ENCODE measurements at places on chromosomes 1 and 21. TPM values are rescaled to one million over a fixed set of nuclear protein-coding genes. Genes with fewer than 3 reads are reported as not detected.

DNA sequence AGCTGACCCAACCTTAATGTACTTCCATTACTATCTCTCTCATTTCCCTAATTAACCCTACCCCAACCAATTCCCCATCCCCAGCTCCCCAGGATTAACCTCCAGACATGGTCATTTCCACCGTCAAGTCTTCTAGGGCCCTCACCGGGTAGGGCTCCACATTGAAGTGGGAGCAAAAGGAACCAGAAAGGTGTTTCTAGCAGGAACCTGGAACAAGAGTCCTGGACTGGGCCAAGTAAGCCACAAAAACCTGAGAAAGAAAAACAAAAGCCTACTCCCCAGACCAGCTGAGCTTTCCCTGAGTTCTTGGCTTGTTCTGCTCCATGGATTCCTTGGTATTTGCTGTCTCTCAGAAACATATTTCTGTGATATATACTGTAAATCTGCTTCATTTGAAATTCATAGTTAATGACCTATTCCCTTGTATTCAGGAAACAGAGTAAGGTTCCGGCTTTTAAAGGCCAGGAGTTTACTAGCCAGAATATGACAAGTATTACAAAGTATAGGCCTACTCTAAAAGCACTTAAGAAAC lies 58.4 kb downstream of the SYF2 start:
- DNase-seq: no peak

DNA sequence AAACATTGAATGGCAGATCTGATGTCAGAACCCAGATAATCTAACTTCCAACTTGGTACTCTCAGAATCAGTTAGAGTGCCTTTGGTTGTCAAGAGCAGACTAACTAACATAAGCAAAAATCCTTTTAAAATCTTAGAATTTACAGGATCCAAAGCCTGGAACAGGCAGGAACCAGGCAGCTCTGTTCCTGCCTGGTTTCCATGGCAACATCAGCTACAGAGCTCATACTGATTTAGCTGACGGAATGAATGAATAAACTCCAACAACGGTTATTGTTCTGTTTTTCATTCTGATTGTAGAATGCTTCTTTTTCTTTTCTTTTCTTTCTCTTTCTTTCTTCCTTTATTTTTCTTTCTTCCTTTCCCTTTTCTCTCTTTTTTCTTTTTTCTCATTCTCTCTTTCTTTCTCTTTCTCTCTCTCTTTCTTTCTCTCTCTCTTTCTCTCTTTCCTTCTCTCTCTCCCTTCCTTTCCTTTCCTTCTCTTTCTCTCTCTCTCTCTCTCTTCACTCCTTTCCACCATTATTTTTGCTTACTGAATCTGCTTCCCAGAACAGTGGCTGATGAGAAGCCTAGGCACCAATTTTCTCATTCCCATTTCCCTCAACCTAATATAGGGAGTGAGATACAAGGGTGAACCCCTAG lies 121.6 kb downstream of the RGS7 start:
- DNase-seq: no peak

- no peak for DNase-seq
Measured at GRCh38 chr1:11701551-11701961, 10.0 kb downstream of the DRAXIN start.

DNA sequence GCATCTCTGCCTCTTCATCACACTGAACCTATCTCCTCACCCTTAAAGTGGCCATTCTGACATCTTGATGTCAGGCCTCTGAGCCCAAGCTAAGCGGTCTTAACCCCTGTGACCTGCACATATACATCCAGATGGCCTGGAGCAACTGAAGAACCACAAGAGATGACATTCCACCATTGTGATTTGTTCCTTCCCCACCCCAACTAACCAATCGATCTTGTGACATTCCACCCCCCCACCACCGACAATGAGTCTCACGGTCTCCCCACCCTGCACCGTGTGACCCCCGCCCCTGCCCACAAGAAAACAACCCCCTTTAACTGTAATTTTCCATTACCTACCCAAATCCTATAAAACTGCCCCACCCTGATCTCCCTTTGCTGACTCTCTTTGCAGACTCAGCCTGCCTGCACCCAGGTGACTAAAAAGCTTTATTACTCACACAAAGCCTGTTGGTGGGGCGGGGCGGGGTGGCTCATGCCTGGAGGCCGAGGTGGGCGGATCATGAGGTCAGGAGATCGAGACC lies 21.0 kb upstream of the PINK1 start:
- DNase-seq: no peak

DNA sequence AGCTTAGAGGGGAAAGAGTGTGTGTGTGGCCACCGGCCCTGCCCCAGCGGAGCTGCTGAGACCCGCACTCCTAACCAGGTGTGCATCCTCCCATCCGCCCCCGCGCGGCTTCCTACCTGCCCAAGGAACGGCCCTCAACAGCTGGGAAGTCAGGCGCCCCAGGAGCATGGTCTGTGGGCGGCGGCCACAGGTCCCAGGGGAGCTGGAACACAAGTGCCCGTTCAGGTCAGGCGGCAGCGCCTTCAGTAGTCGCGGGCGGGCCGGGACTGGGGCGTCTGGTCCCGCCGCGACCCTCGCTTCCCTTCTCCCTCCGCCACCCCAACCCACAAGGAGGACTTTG lies 448 bp downstream of the AURKAIP1 start:
- DNase-seq: peak; percentile 74

ZBTB21 gene
- total RNA-seq: 17.8 TPM

GRCh38 chr1:241457421-241457820 lies 62.1 kb downstream of the FH start:
- DNase-seq: no peak

GRCh38 chr1:96927125-96927524 lies 205.5 kb downstream of the PTBP2 start:
- DNase-seq: no peak

DNA sequence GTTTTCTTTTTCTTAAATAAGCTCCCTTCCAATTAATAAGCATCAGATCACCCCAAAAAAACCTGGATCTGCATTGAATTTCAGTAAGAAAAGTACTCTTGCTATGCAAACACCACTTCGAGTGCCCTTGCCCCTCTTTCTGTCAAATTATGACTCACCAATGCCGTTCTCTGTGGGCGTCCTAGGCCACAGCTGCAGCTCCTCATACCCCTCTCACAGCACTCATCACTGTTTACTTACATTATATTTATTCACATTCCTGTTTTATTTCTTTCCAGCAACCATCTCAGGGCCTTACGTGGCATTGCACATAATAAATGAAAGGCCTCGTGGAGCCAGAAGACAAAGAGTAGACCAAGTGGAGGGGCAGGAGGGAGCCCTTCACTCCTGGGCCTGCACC lies 99.1 kb upstream of the CTTNBP2NL start:
- no peak for DNase-seq

DNA sequence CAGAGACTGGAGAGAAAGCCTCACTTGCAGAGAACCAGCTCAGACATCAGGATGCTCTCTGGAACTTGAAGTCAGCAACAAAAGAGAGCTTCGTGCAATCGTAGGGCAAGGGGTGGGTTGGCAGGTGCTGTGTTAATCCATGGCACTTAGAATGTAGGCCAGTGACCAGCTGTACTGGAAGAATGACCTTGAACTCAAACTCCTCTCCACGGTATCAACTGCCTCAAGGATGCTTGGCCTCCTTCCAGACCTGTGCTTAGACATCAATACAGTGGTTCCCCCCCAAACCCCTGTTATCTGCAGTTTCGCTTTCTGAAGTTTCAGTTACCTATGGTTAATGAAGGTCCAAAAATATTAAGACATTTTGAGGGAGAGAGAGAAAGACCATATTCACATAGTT lies 6.5 kb downstream of the KANK4 start:
- no peak for DNase-seq

GRCh38 chr1:153616144-153616916 lies at the start of gene S100A14:
TSS of gene S100A14 (minus strand) at chr1:153616325. CDS start at chr1:153615858, 467 bp downstream.
- DNase-seq: peak; percentile 92

GPR3 gene
- total RNA-seq: 0.90 TPM

DNA sequence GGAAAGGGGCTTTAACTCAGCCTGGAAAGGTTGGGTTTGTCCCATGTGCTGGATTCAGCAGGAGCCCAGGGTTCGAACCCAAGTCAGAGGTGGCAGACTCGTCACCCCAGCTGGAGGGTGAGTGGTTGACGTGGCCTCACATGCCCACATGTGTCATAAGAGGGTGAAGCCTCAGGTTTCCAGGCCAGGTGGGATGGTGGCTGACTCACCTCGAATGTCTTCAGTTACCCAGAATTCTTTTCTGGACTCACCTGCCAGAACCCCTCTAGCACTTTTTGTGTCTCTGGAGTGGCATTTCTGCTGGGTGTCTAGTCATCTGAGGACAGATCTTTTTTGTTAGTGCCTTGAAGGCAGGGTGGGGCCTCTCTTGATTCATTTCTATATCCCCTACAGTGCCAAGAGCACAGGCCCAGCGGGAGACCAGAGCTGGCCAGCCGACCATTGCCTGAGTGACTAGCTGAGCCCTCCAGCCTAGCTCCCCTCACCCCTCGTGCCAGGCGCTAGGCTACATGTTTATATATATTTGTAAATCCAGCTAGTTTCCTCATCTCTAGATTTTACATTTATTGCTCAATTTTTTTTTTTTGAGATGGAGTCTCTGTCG lies 28.1 kb downstream of the IL6R start:
- DNase-seq: no peak

DNA sequence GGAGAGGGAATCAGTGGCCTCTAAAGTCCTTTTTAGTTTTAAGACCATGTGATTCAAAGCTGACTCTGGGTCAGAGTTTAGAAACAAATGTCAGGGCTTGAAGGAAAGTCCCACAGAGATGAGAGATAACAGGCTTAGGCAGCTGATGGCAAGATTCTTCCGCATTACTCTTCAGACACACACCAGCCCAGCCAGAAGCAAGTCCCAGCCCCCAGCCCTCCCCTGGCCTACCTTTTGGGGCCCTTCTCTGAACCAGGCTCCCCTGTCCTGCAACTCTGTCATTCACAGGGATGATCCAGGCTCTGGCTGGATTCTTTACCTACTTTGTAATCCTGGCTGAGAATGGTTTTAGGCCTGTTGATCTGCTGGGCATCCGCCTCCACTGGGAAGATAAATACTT lies 13.1 kb upstream of the CASQ1 start:
- DNase-seq: no peak

- DNase-seq: no peak
Measured at GRCh38 chr1:209443361-209443931, 140.1 kb upstream of the CAMK1G start.

GRCh38 chr1:57623039-57623790 lies 199.4 kb upstream of the DAB1 start:
- DNase-seq: no peak

LCE1E gene
- not detected for total RNA-seq

DNA sequence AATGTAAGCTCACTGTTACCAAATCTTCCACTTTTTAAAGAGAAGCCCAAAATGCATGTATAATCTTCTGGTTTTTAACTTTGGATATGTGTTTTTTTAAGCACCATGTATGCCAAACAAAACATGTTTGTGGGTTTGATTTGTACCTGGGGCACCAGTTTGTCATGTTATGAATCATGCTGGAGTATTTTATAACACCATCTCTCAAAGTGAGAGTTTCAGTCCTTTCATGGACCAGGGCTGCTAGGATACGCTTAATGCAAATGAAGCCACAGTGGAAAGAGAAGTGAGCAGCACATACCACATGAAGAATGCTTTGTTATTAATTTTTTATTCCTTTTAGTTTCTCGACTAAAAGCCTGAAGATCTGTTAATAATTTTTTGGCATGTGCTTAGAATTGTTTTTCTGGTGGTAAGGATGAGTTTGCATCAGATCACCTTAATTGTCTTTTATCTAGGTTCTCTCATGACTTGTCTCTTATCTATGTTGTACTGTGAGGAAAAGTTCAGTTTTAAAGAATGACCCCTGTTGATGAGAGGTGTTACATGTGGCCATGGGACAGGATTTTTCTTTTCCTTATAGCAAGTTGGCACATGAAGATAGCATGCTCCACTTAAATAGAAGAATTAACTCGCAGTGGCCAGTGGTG lies 2.0 kb upstream of the RABGAP1L start:
- no peak for DNase-seq

DNA sequence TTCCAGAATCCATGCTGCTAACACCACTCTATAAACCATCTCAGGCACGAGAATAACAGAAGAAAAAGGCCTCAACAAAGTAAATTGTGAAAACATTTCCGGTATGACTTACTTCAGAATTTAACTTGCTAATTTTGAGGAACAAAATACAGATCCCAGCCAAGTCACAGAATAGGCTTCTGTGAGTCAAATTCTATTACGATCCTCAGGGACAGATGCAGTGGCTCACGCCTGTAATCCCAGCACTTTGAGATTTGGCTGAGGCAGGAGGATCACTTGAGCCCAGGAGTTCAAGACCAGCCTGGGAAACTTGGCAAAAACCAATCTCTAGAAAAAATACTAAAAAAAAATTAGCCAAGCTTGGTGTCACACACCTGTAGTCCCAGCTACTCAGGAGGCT lies 8.8 kb upstream of the CCDC27 start:
- DNase-seq: no peak

DNA sequence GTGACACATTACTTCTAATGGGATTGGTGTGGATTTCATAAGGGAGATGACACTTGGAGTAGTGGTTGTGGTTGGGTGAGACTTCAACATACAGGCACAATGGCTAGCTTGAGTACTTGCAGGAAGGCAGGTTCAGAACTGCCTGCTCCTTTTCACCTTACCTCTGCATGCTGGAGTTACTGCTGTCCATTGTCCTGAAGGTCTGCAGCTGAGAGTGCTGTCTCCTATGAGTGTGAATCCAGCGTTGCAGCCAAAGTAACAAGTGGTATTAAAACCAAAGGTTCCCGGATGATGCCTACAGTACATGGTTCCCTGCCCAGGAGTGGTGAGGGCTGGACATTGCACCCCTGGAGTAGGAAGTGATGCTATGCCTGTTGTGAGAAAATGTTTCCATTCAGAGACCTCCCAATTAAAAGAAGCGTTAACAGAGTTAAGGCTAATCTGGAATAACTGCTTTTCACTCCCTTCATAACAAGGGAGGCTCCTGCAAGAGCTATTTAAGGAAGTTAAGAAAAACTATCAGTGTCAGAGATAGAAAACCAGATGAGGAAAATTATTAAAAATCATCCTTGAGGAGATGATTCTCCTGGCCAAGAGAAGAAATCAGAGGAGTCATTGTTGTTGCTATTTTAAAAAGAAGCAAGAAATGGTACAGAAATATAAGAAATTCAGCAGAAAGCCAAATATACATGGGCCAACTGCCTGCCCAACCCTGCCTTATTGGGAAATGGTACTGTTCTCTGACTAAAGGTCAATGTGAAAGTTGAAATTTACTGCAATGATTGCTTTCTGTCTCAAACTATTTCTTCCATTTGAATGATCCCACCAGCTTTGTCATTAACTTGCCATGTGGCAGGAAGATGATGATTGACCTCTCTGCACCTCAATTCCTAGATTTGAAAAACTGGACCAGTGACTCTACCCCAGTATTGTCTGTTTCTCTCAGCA lies 9.8 kb upstream of the F5 start:
- DNase-seq: no peak

OR2L3 gene
- total RNA-seq: not detected

- no peak for DNase-seq
Measured at GRCh38 chr1:84675631-84676030, 14.6 kb downstream of the SSX2IP start.

Measured in upper lobe of right lung (tissue), 1 donor.